Natural killer cell (primary cell): ENCODE measurements at places on chromosomes 5 and 9. TPM values are rescaled to one million over a fixed set of nuclear protein-coding genes. Genes with fewer than 3 reads are reported as not detected.
A peak's percentile ranks its signal among the peaks of the same experiment; 100 is the strongest.

GRCh38 chr5:36744773-36745589 is 131.6 kb upstream of the NIPBL start:
- DNase-seq, result no peak

DNA sequence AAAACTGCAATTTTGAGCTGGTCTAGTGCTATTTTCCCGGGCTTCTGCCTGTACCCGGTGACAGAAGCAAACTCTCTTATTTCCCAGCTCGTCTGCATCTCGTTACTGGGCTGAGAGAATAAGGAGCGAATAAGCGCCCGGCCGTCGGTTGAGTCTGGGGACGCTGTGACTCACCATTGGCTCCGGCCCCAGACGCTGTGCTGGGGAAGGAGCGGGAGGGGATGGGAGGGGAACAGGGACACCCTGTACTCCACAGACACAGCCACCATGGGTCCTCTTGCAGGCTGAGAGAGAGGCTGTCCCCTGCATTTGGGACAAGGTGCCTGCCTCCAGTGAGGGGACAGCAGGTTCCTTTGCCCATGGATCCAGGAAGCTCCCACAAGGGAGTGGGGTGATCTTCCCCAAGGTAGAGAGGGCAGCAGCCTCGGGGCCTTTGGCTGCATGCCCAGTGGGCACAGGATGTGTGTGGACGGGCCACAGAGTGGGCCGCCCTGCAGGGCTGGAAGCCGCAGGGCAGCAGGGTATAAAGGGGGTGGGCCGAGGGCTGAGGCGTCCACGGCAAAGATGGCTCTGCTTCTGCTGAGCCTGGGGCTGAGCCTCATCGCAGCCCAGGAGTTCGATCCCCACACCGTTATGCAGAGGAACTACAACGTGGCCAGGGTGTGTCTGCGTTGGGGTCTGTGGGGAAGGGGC is at the start of gene LCN9:
Gene LCN9 (plus strand): TSS at position 552 of the 693 bp plus-strand sequence. CDS start 13 bp downstream, at position 565.
- no peak for DNase-seq

- DNase-seq, result peak; percentile 79
Measured at GRCh38 chr5:119330367-119331183, 25.2 kb upstream of the TNFAIP8 start.

DNA sequence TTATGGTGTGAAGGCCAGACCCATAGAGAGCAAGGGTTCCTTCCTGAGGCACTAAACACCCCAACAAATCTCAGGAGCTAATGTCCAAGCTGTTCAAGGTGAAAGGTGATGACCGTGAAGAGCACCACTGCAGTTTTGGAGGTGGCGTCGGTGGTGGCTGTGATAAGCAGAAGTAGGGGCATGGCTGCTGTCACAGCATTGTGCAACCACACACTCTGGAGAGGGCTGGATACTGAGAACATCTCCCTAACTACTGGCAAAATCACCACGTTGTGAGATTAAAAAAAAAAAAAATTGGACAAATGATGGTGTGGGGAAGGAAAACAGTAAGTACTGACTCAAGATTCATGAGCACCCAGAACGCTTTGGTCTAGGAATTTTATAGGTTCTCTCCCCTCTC is 156.5 kb downstream of the PJA2 start:
- no peak for DNase-seq

DNA sequence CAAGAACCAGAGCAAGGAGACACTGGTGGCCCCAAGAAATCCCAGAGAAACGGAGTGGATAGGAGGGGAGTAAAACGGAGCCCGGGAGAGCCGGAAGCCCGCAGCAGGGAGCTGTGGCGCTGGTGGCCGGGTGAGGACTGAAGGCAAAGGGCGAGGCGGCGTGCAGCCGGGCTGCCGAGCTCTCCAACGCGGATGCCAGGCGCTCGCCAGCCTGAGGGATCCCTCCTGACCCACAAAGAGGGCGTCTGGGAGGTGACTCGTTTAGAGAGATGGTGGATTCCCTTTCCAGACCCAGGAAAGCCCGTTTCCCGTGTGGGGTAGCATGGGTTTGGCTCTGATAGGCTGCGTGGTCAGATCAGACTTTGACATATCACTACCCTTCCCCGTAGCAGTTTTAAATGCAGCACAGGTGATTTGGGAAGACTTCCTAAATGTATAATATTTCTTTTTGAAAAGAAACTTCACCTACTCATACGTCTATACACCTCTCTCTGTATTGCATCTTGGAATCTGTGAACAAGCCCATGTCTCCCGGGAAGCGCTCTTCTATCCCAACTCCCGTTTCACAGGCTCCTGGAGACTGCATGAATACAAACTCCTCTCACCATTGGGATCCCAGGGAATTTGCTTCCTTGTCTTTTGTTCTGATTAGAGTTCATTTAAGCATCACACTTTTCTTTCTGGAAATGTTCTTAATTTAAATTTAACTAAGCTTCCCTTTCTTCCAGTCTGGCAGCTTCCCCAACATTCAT is 158.1 kb downstream of the C9orf152 start:
- DNase-seq, result peak; percentile 39

DNA sequence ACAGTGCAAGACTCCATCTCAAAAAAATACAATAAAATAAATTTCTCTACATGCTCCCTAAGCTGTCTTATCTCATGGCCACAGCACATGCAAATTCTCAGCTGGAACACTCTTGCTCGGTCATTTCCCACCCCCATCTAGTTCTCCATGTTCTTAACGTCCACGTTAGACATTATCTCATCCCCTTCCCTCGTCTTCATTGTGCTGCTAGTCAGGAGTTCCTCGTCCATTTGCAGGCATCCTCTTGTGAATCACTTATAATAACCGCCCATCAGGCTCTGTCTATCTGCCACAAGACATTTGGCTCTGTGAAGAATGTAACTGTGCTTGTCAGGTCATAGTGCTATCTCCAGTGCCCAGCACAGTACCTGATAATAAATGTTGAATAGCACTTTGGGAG is 32.9 kb upstream of the GOLGA1 start:
- DNase-seq, result no peak

GRCh38 chr9:14213504-14213903 is 100.4 kb downstream of the NFIB start:
- DNase-seq, result no peak

CEL gene
- total RNA-seq, result 0.68 TPM

HBEGF gene
- 7.8 TPM for total RNA-seq
